ENCODE measurements at places on chromosomes 7 and 10.

DNA sequence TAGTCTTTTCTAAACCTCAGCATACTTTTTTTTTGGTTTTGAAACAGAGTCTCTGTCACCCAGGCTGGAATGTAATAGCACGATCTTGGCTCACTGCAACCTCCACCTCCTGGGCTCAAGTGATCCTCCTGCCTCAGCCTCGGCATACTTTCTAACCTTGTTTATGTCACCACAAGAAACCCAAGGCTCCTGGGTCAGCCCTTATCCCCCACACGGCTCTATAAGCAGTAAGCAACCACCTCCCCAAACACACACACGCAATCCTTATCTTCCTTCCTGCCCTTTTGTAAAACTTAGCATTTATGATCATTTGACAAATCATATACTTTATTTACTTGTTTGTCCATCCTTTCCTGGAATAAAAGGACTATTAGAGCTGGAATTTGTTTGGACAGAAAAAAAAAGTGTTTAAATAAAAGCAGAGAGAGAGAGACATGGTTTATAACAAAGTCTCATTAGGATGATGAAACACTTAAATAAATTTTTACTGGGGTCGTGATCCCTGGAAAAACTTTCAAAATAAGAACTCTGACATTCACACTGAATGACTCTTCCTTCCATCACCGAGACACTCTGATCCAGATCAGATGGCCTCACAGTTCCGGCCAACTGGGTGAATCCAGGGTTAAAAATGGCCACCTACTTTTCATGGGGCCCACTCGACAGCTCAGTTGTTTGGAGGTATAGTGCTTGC is 72.7 kb upstream of the PIK3CG start:
- no peak for DNase-seq

DNA sequence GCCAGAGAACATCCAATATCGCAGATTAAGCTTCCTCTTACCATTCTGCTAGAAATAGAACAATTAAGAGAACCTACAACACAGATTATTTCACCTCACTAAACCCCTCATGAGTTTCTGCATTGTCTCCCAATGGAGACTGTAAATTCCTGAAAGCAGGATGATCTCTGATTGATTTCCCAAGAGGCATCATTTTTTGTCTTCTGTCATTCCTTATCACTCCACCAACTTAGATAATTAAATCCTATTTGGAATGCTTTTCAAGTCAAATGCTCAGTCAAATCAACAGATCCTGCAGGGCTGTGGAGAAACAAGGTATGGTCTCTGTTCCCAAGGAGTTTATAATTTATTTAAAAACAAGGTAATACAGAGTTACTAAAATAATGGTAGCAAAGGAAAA is 161.5 kb downstream of the MTERF1 start:
- no peak for DNase-seq

DNA sequence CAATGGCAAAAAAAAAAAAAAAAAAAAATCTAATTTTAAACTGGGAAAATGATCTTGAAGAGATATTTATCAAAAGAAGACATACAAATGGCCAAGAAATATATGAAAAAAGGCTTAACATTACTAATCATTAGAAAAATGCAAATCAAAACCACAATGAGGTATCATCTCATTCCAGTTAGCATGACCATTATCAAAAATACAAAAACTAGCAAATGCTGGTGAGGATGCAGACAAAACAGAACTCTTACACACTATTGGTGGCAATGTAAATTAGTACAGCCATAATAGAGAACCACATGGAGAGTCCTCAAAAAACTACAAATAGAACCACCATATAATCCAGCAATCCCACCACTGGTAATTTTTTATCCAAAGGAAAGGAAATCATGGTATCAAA is 489.6 kb downstream of the TNS3 start:
- DNase-seq, result no peak

DNA sequence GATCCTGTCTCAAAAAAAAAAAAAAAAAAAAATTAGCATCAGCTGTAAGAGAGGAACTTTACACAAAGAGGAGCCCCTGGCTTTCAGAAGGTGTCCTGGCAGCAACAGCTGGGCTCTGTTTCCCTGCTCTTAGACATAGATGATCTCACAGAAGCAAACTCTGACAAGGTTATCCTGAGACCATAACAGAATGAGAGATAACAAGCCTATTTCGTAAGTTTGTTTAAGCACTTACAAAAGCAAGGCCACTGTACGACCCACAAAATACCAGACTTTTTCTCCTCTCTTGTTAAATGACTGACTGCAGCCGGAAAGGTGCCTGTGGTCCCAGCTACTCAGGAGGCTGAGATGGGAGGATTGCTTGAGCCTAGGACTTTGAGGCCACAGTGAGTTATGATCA is 33.3 kb upstream of the OTUD1 start:
- DNase-seq, result no peak

DNA sequence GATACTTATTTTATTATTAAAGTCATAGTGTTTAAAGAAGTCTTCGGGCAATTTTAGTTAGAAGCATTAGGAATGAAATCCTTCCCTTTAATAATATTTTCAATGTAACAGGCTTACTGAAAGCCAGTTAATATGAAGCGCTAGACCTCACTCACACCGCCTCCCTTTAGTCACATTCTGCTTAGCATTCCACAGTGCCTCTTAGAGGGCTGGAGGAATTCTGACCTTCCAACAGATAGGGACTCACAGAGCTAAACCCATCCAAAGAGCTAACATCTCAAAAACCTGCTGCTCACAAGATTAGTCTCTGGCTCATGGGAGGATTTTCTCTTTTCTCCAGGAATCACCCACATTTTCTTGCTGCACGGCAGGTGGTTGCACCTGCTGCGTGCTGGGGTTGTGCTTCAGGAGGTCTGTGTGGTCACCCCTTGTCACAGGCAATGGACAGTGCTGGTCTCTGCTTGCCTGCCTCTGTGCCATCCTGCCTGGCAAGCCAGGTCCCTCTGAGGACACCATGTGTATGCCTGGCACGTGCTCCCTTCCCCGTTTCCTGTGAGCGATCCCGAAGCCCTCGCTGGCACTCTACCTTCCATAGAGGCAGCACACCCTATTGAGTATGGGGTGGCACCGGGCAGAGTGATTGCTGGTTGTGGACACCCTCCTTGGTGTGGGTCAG is 91.8 kb downstream of the KLF6 start:
- DNase-seq, result no peak

- no peak for DNase-seq
Observed at GRCh38 chr7:64849924-64850499, 53.1 kb upstream of the ZNF273 start.

DNA sequence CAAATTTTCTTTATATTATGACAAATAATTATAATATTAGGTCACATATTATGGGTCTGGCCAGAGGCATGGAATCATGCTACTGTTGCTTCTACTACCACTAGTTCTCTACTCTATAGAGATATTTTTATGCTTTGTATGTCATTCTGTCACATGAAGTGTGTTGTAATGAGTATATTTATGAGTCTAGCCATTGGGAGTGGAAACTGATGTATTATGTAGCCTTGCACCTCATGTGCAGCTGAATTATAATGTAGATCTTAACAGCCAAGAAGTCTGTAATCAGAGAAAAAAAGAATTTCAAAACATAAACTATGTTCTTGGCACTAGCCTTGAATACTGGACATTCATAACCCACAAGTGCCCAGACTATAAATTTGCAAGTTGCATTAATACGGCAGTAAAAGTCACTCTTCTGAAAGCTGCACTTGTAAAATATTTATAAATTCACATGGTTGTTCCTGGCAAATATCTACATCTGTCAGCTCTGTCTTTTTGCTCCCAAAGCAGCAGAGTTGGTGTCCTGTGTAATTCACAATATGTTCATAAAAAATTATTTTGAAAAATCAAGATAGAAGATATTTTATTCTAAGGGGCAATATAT is 48.6 kb upstream of the SKAP2 start:
- no peak for DNase-seq

DNA sequence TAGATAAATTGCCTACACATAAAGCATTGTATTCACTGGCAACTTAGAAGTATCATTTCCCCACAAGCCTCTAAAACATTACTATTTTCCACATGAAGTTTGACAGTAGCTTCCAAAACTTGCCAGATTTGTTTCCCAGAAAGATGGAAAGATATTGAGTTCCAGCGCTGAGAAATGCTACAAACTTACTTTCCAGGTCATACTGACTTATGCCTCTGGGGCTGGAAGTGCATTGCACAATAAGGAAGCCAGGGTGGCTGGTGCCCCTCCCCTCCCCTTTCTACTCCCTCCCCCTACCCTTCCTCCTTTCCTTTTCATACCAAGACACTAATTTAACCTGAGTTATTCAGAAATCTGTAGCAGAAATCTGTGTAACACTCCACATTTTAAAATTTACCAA is 212.6 kb downstream of the WDR37 start:
- DNase-seq, result no peak

DNA sequence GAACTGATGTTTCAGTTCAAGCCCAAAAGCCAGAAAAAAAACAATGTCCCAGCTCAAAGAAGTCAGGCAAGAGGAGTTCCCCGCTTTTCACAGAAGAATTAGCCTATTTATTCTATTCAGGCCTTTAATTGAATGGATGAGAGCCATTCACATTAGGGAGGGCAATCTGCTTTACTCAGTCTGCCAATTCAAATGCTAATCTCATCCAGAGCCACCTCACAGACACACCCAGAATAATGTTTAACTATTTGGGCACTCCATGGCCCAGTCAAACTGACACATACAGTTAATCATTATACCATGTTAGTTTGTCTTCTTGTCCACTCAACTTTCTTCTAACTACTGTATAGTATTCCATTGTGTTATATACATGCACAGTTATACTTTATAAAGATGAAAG is 2.6 kb upstream of the NPSR1 start:
- no peak for DNase-seq

GRCh38 chr10:122795924-122796323 is 49.7 kb downstream of the CUZD1 start:
- DNase-seq, result no peak

GRCh38 chr7:82347808-82348207 is 95.8 kb downstream of the CACNA2D1 start:
- no peak for DNase-seq

DNA sequence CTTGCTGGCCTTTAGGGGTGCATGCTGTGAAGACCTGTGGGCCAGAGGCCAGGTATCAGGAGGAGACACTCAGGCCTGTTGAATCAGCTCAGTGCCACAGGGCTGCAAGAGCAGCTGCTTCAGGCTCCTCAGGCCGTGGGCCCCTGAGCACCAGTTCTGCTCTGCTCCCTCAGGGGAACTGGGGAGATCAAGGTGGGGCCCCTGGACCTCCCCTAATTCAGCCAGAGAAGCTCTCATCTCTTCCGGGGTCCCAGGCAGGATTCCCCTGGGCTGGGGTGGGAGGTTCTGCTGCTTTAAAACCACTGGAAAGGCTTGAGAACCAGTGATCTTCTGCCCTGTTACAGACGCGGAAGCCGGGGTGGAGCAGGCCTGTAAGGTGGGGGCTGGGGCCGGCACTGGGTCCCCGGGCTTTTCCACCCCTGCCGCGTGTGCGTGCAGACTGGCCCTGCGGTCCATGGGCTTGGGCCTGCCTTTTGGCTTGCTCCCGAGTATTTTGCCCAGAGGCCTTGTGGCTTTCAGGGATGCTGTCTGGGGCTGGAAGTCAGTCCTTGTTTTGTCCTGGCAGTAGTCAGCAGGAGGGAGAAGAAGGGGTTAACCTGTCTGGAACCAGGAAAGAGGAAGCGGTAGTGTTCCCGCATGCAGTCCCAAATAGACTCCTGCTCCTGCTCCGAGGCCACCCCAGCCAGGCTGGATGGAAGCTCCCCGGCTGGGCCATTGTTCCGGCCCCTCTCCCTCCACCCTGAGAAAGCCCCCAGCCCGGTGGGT is 74.3 kb downstream of the LHPP start:
- no peak for DNase-seq

DNA sequence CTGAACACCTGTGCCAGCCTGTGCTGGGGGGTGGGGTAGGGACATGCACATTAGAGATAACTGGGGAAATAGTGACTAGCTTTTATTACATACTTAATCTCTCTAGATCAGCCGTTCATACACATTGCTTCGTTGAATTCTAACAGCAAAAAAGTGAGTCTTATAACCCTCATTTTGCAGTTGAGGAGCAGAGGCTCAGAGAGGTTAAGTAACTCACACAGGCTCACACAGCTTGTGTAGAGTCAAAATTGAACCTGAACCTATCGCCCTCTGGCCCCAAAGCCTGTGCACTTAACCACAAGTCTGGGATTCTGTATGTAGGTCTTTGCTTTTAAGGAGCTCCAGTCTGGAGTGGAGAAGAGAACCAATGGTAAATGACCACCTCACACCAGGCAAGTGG is 59.9 kb downstream of the CDH23 start:
- DNase-seq, result no peak

DNA sequence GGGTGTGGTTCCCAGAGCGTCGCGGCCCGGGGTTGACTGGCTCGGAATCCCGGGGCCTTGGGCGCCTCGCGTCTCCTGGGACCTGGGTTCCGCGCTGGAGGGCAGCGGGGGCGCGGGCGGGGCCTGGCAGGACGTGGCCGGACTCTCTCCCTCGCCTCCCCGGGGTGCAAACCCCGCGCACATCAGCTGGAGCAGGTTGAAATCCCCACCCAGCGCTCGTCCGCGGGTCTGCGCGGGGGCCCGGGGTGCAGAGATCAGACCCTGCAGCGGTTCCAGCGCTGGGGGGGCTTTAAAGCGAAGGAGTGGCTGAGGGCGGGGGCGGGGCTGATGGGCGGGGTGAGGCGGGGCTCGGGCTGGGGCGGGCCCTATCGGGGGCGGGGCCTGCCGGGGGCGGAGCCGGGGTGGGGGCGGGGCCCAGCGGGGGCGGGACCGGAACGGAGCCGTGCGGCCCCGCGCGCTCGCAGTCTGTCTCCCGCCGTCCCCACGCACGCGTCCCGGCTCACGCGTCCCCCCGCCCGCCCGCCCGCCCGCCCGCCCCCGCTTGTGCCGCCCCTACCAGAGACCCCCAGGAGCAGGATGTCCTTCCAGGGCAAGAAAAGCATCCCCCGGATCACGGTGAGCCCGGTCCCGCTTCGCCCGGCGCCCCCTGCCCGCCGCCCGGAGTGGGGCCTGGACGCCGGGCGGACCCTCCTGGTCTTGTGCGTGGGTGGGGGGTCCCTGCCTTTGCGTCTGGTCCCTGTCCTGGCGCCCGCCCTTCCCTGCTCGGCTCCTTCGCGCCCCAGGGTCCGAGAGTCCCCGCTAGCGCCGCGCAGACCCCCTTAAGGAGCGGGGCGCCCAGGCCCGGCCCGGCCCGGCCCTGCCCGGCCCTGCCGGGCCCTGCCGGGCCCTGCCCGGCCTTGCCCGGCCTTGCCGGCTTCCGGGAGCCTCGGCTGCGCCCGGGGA is at the start of gene DPYSL4:
TSS of gene DPYSL4 (plus strand) at position 461 of the 942 bp plus-strand sequence. CDS start at position 577, 116 bp downstream.
- DNase-seq, result peak; percentile 6

- no peak for DNase-seq
Observed at GRCh38 chr10:87619705-87620104, 40.0 kb upstream of the PAPSS2 start.

GRCh38 chr10:101624526-101625102 is 36.5 kb downstream of the DPCD start:
- no peak for DNase-seq
